Right ventricle myocardium superior (tissue), 1 donor: ENCODE measurements at places on chromosomes 2 and 18. TPM values are rescaled to one million over a fixed set of nuclear protein-coding genes. Genes with fewer than 3 reads are reported as not detected.

GPR45 gene
- not detected for total RNA-seq

GRCh38 chr18:55748227-55748738 lies 160.3 kb upstream of the TCF4 start:
- DNase-seq: no peak

DNA sequence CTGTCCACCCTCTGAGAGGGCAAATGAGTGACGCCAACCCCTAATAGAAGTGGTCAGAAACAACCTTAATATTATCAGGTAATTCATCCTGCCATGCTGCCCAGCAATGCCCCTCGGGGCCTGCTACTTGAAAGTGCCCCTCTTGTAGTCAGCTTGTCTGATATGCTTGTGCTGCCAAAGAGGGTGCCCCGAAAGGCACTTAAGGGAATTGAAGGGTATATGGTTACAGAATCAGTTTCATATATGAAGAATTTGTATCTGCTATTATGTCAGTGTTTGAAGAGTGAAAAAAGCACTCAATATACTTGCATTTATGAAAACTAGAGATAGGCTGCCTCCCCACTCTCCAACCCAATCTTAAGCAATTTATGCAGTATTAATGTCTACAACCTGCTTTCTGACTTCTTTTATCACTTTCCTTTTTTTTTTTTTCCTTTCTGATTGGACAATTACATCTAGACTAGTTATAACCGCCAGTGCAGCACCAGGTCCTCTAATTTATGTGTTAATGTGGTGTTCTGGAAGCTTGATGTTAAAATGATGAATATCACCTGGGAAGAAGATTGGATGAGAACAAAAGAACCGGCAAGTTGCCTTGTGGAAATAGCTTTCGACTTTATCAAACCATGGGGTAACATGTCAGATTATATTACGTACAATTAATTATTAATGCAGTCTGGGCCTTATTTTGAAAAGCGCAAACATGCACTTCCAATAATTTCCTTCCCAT lies 646.9 kb upstream of the ACVR2A start:
- no peak for DNase-seq

DNA sequence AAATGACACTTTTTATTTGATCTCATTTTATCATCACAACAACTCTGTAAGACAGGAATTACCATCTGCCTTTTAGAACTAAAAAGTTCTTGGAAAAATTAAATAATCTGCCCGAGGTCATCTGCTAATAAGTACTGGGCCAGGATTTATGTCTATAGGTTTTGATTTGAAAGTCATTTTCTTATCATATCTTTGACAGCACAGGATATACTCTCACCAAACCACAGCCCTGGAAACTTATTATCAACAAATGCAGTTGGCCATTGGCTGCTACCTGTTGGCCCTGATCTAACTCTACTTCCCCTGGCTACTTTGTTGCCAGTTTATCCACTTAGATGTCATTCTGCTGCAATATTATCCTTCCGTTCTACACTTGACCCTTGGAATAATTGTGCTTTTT lies 354.6 kb downstream of the RAD51AP2 start:
- no peak for DNase-seq

CRYGC gene
- not detected for total RNA-seq

MEX3C gene
- 16.4 TPM for total RNA-seq

GRCh38 chr2:202074324-202074723 lies 1.3 kb downstream of the KIAA2012 start:
- DNase-seq: no peak

- no peak for DNase-seq
Measured at GRCh38 chr2:26759845-26760244, 4.2 kb upstream of the SLC35F6 start.

- DNase-seq: no peak
Measured at GRCh38 chr18:56286775-56287325, 351.5 kb downstream of the TXNL1 start.

DNA sequence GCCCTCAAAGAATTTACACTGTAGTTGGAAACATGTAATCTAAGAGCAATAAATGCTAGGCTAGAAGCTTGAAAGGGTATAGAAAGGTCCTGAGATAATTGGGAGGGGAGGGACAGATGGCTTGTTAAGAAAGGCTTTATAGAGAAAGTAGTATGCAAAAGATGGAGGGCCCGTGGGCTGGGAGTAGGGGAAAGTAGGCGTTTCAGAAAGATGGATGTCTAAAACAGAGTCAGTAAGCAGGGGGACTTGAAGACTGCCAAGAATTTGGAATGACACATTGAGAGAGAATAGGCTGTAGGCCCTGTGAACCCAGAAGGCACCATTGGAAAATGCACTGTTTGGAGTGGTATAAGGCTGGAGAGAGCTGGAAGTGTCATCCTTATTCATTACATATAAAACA lies 822 bp downstream of the PSMG2 start:
- DNase-seq: no peak

- DNase-seq: no peak
Measured at GRCh38 chr2:173684896-173685459, 280.2 kb downstream of the SP3 start.

- DNase-seq: no peak
Measured at GRCh38 chr2:149653831-149654445, 66.4 kb upstream of the MMADHC start.

LRATD1 gene
- total RNA-seq: 3.0 TPM

GRCh38 chr2:32727157-32727556 lies 99.3 kb downstream of the TTC27 start:
- no peak for DNase-seq
